ENCODE measurements at places on chromosomes 2 and 18. TPM values are rescaled to one million over a fixed set of nuclear protein-coding genes. Genes with fewer than 3 reads are reported as not detected.

DCDC2C gene
- total RNA-seq = not detected

GBX2 gene
- total RNA-seq = 2.9 TPM

DIPK1C gene
- not detected for total RNA-seq

ACMSD gene
- total RNA-seq = not detected

C1GALT1C1L gene
- 2.3 TPM for total RNA-seq

ASXL2 gene
- total RNA-seq = 9.3 TPM

VIL1 gene
- 0.17 TPM for total RNA-seq

TACR1 gene
- 0.21 TPM for total RNA-seq

HTR2B gene
- 0.06 TPM for total RNA-seq

CBLN2 gene
- total RNA-seq = 0.18 TPM

NMUR1 gene
- total RNA-seq = not detected

ALK gene
- total RNA-seq = not detected

CHN1 gene
- 17.3 TPM for total RNA-seq

AKAIN1 gene
- total RNA-seq = not detected

PAX8 gene
- total RNA-seq = 0.97 TPM

ERLEC1 gene
- total RNA-seq = 60.2 TPM

ANTXR1 gene
- 137 TPM for total RNA-seq

DUSP2 gene
- 0.38 TPM for total RNA-seq
